Left ventricle myocardium superior (tissue), 1 donor: ENCODE measurements at places on chromosomes 16 and 17.

- DNase-seq = no peak
Observed at GRCh38 chr17:50475362-50475761, 3.3 kb upstream of the RSAD1 start.

- no peak for DNase-seq
Observed at GRCh38 chr16:80202831-80203413, 337.9 kb upstream of the DYNLRB2 start.

GRCh38 chr16:1530349-1530882 lies 3.0 kb upstream of the TMEM204 start:
- no peak for DNase-seq

GRCh38 chr16:84703681-84704080 lies 3.9 kb downstream of the USP10 start:
- DNase-seq = no peak

DNA sequence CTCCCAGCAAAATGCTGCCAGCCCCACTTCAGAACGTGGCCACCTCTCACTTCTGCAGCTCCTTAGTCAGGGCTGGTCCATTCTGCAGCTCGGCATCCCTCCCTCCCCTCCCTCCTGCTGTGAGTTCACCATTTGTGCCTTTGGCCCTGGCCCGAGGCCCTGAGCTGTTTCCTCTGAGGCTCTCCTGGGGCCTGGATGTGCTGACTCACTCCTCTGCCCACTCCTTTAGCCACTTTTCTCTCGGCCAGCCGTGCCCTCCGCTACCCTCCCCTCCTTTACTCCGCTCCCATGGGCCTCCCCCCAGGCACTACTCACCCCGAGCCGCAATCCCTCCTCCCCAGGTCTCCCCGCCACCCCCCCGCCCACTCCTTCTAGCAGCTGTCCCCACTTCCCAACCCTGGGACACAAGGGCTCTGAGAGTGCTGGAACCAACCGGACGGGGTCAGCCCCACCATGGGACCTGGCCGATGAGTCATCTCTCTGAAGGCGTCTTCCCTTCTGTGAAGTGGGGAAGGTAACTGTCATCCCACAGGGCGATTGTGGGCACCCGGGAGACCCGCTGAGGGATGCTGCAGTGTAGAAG lies 11.5 kb downstream of the KCNG4 start:
- DNase-seq = peak; percentile 85

DNA sequence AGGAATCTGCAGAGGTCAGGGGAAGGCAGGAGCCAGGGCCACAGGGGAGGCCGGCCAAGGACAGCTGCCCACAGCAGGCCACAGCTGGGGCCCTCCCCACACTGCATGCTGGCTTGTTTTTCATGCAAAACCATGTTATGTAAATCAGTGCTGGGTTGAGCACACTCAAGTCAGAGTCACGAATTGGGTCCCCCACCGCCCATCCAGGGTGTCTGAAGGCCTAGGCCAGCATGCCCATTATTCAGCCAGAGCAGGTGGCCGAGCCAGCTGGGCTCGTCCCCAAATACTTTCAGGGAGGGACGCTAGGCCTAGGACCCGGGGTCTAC lies 51.2 kb upstream of the TOB1 start:
- no peak for DNase-seq

DNA sequence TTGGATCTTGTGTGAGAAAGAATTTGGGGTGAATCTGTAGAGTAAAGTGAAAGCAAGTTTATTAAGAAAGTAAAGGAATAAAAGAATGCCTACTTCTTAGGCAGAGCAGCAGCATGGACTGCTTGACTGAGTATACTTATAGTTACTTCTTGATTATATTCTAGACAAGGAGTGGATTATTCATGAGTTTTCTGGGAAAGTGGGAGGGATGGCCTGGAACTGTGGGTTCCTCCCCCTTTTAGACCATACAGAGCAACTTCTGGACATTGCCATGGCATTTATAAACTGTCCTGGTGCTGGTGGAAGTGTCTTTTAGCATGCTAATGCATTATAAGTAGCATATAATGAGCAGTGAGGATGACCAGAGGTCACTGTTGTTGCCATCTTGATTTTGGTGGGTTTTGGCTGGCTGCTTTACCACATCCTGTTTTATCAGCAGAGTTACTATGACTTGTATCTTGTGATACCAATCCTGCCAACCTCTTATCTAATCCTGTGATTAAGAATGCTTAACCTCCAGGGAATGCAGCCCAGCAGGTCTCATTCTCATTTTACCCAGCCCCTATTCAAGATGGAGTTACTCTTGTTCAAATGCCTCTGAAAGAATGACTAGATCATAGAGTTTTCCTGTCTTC lies 58.7 kb downstream of the HSD17B2 start:
- no peak for DNase-seq

DNA sequence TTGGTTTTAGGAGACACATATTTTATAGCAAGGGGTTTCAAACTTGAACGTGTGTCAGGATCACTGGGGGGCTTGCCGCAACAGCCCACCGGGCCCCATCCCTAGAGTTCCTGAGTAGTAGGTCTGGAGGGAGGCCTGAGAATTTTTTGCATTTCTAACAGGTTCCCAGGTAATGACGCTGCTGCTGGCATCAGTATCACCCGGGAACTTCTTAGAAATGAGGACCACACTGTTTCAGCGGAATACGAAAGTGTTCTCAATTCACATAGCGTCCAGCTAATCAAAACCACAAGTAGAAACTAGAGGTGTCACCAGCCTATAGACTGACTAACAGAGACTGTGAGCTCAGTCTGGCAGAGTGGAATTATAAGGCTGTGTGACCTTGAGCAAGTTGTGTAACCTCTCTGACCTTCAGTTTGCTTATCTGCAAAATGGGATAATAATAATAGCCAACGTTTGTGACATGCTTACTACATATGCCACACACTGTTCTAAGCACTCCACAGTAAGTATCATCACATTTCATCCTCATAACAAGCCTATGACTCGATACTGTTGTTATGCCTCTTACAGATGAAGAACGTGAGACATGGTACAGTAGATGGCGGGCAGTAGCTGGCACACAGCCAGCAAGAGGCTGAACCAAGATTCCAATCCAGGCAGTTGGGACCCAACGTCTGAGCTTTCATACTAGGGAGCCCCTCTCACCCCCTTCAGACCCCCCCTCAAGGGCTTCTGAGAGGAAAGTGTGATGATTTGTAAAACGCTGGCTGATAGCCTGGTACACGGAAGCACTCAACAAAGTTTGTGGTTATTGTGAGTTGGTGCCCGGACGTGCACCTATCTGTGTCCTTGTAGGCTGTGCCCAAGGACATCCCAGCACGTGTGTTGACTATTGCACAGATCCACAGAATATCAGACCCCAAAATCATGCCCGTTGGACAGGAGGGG lies 4.6 kb upstream of the ICAM2 start:
- DNase-seq = no peak
